ENCODE measurements at places on chromosomes 2 and 18.

GRCh38 chr2:178273787-178274360, 79.6 kb downstream of the OSBPL6 start:
- DNase-seq = no peak

DNA sequence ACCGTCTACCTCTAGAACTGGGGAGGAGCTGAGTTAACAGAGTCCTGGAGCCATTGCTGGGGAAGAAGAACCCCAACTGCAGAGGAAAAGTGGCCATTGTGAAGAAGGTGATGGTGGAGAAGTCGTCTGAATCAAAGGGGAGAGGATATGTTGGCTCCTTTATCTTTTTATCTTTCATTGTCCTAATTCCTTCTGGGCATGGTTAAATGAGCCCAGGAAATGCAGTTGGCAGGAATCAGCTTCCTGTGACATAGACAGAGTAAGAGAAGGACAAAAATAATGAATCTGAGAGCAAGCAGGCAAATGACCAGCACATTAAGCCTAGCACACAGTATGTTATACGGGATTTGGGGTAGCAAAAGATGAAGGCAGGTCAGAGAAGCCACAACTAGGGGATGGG, 16.0 kb upstream of the ACTR3 start:
- DNase-seq = no peak

- DNase-seq = peak; percentile 33
These were observed 23.0 kb upstream of the SMAD2 start for GRCh38 chr18:47953471-47953931.

GRCh38 chr2:236861196-236861875, 224.4 kb upstream of the COPS8 start:
- no peak for DNase-seq

- no peak for DNase-seq
These were observed 119.1 kb downstream of the BAZ2B start for GRCh38 chr2:159497256-159497655.

DNA sequence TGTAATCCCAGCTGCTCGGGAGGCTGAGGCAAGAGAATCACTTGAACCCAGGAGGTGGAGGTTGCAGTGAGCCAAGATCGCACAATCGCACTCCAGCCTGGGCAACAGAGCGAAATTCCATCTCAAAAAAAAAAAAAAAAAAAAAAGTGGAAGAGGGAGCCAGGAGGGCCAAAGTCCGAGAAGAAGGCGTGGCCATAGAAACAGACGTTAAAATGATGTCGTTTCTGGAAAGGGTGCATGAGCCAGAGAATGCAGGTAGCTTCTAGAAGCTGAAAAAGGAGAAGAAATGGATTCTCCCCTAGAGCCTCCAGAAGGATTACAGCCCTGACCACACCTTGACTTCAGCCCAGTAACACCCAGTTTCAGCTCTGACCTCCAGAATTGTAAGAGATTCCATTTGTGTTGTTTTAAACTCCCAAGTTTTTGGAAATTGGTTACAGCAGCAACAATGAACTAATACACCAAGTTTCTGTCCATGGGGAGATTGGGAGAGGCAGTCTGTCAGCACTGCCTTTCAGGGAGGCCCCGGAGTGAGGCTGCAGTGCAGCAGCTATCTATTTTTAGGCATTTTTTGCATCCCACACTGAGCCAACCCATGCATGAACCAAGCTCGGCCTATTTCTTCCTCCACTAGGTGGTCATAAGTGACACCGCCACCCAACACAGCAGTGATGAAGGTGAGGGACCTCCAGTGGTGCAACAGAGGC, 14.2 kb upstream of the TRAF3IP1 start:
- no peak for DNase-seq

DNA sequence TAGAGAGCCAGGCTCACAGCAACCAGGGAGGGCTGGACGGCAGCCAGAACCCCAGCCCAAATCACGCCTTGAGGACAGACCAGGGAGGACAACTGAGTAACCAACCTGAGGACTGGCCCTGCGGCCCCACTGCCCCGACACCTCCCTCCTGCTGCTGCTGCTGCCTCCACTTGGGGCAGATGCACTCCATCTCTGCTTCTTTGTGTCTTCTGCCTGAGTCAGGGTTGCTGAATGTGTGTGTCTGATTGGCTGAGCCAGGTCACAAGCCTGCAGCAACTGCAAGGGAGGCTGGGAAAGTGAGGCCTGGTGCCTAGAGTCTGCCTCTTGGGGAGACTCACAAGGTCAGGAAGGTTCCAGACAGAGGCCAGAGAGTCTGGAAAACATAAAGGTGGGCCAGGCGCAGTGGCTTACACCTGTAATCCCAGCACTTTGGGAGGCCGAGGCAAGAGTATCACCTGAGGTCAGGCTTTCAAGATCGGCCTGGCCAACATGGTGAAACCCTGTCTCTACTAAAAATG, 83.4 kb downstream of the ZFP36L2 start:
- DNase-seq = peak; percentile 60

- DNase-seq = no peak
These were observed 36.9 kb downstream of the KCTD18 start for GRCh38 chr2:200472853-200473464.

GRCh38 chr2:11080253-11081115, 74.8 kb upstream of the SLC66A3 start:
- no peak for DNase-seq

DNA sequence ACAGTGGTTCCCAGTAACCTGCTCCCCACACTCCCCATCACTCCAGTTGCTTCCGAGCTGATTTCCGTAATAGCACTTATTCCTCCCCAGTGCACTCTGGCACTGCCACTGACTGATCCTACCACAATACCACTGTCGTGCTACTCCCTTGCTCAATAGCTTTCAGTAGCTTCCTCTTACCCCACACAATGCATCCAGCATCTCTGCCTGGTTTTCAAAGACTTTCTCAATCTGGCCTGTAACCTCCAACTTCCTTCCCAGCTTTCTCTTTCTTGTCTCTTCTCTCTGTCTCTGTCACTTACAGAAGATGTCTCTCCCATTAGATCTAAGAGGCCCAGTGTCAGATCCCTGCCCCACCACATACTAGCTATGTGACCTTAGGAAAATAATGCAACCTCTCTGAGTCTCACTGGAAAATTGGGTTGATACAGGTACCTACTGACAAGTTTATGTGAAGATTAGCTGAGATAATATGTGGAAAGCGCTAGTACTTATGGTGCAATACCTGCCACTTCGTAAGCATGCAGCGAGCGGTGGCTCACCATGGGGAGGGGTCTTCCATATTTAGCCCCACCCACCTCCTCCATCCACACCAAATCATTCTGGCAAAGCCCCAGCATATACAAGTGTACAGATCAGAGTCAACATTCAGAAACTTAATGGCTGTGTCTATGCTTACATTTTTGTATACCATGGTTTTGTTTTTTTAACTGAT, 36.7 kb downstream of the SFXN5 start:
- DNase-seq = no peak

DNA sequence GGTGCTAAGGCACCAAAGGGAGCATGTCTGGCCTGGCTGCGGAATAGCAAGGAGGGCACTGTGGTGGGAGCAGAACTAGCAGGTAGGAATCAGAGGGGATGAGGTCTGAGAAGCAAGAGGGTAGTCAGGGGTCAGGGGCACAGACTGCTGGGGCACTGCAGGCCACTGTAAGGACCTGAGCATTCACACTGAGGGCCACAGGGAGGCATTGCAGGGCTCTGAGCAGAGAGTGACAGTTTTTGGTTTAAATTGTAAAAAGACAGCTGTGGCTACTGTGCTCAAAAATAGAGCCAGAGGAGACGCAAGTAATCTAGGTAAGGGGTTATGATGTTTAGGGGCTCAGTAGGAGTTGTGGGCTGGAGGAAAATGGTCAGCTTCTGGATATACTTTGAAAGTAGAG, 41.5 kb downstream of the ARHGAP25 start:
- DNase-seq = no peak

GRCh38 chr18:31998880-31999412, 19.7 kb upstream of the RNF125 start:
- DNase-seq = no peak

DNA sequence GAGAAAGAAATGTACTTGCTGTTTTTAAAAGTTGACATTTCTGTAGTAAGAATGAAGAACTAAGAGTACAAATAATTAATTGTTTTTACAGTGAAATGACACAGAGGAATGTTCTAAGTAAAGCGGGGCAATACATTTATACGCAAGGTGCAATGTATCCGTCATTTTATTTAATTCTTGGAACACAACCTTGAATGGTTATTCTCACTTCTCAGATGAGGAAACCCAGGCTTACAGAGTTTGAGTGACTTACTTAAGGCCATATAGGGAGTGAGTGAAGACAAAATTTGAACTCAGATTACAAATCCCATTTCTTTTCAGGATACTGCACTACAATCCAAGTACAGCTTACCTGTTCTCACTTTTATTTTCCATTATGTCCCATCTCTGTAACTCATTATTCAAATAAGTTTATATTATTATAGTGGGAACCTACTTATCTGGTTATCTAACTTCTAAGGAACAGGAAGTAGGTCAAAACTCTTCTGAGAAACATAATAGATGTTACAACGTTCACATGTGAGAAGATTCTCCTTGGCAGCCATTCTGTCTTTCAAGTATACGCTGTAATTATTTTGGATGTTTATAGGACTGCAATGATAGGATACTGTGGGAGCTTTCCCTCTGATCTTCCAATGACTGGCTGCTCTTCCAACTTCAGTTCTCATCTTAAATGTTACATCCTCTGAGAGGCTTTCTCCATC, 12.3 kb upstream of the STK17B start:
- DNase-seq = no peak

DNA sequence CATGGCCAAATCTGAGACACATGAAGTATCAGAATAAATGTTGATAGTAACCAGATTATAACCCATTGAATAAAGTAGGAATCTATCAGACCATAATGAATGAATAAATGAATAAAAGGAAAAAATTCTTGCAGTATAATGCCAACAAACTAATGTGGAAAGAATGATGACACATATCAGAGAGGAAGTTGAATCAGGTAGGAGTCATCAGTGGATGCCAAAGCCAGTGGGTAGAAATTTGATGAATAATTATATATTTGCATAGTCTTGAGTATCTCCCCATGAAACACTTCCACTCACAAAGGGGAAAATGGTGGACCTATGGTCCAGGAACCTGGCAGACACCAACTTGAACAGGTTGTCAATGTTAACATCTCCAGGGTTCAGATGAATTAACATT, 68.6 kb downstream of the GALNT3 start:
- DNase-seq = no peak

DNA sequence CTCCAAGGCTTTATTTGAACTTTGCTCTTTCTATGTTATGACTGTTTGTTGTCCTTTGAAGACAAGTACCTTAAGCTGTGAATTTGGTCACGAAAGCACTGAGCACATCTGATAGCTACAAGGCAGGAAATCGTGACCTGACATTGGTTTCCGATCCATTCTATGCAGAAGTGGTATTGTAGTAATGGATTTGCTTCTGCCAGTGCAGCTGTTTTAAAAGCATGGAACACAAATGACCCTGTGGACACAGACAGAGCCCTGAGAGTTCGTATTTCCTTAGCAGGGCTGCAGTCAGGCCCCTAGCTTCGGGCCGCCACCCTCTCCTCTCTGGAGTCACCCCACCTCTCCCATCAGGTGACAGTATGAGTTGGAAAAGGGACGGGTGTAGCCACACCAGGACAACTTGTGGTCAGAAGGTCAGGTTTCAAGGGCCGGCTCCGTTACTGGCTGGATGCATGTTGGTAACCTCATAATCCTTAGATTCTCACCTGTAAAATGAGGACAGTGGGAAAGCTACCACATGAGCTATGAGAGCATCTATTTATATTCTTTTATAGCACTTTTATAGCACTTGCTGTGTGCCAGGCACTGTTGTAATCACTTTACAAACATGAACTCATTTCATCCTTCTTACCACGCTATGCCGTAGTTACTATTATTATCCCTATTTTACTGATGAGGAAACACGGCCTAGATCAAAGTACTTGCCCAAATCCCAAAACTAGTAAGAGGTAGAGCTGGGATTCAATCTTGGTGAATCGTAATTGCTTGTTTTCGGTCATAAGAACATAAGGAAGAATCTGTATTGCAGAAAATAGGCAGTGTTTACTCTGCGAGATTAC, 70.2 kb downstream of the SPATS2L start:
- no peak for DNase-seq

DNA sequence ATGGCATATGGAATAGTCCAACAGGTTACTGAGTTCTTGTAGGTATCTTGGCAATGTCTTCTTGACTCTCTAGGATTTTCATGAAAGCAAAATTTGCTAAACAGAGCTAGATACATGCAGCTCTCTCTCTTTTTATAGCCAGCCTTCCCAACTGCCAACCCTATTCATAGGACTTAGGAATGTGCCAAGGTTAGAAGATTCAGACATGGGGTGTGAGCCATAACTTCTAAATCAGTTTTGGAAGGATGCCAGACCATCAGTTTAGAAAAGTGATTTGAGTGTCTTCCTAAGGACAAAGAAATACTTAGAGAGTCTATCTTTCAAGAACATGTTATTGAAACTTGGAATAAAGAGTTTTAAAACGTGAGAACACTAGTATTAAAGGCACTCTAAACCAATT, 619.5 kb upstream of the FANCL start:
- no peak for DNase-seq
